ENCODE measurements at places on chromosomes 7 and 10.
A peak's percentile ranks its signal among the peaks of the same experiment; 100 is the strongest.

DNA sequence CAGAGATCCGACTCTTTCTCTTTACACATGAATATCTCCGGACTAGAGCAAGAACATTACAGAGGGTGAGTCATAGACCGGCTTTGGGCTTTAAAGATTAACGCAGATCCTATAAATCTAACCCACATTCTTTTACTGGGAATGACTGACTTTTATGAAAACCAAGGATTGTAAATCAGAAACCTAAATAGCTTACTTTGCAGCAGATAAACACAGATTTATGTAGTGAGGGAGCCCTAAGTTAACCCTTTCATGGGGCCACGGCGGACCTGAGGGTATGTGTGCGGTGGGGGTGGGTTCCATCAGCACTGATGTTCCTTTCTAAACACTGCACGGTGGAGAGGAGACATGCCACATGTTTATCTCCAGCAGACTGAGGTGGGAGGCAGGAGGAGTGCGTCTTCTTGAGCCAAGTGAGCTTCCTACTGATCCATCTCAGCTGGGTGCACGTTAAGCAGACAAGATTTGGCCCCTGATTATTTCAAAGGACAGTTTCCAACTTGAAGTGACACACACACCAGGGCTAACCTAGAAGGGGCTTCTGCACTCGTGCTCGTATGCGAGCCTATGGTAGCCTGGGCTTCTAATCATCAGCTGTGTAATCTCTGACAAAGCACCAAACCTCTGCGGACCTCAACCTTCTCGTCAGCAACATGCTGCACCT is 127.6 kb downstream of the WDR11 start:
- DNase-seq: no peak

- no peak for DNase-seq
These were observed 107.0 kb downstream of the HIP1 start for GRCh38 chr7:75631711-75632110.

GRCh38 chr7:22394739-22395138 is 37.8 kb upstream of the RAPGEF5 start:
- DNase-seq: peak; percentile 55

GRCh38 chr7:30420662-30421061 is 57.9 kb downstream of the NOD1 start:
- peak; percentile 34 for DNase-seq

DNA sequence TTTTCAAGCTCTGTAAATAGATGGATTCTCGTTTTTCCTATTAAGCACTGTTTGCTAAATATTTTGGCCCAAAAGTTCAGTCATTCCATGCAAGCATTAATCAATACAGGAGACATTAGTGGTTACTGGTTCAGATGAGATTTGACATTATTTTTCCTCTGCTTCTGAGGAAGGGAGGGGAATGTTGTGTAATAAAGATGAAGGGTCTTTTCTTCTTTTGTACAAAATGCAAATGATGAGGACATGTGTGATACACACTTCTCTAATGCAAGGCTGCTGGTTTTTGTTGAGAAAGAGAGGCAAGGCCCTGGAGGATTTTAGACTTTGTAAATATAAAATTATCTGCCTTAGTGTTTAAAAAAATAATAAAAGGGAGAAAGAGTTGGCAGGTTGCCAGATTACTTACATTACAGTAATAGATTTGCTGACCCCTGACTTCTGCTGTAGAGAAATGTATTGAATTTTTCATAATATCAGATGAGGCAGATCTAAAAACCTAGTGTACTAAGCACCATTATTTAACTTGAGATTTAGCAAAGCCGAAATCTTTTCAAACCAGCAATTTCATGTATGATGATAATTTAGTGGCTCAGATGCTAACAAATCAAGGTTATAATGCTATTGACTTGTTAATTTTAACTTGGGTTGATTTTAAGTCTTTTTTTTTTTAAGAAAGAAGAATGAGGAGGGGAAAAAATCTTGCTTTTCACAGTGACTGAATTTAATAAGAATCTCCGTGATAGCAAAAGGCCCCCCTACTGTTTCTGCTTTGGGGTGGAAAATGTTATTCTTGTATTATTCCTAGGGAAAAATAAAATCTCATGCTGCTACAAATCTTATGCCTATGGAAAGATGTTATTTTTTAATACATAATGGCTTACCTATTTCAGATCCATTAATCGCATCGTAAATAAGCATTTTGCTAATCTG is 180.1 kb downstream of the ARID5B start:
- no peak for DNase-seq

- no peak for DNase-seq
These were observed 234.7 kb upstream of the NPY start for GRCh38 chr7:24049296-24049695.
